ENCODE measurements at places on chromosomes 12 and 14.

DNA sequence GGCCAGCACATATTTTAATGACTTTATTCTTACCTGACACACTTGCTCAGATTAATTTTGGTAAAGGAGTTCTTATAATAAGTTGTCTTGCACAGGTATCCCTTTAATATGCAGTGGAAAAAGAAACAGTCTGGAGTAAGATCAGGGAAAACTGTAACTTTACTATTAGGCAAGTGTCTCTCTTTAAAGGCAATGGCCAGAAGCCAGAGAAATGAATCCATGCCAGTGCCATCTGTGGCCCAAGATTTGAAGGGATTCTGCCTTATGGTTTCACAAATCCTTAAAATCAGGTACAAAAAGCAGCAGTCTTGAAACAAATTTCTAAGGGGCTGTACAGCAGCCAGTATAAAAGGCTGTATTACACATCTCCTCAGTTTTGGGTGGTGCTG is 22.4 kb downstream of the NFYB start:
- no peak for DNase-seq

DNA sequence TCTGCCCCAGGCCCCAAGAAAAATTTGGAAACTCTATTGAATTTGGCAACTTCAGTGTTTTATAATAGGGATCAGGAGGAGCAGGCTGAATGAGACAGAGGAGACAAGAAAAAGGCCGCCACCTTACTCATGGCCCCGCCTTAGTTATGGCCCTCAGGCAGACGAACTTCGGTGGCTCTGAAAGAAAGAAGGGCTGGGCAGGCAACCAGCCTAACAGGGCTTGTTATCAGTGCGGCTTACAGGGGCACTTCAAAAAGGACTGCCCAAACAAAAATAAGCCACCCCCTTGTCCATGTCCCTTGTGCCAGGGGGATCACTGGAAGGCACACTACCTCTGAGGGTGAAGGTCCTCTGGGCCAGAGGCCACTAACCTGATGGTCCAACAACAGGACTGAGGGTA is 146.3 kb upstream of the ATF7IP start:
- no peak for DNase-seq

DNA sequence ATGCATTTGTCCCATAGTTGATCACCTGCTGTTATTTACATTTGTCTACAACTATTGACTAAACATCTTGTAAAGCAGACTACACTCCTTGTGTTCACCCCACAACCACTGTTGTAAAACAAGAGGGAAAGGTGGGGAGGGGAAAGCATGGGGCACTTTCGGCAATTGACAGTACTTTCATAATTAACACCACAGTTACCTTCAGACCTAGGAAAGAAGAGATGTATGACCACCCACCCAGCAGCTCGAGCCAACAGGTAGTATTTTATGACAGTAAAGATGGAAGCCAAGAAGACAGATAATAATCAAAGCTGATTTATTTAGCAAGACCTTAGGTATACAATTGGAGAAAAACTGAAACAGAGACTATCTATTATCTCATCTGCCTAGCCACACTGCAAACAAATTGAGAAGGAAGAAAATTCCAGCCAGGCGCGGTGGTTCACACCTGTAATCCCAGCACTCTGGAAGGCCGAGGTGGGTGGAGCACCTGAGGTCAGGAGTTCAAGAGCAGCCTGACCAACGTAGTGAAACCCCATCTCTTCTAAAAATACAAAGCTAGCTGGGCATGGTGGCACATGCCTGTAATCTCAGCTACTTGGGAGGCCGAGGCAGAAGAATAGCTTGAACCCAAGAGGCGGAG is 11.2 kb downstream of the HECTD4 start:
- DNase-seq, result no peak

DNA sequence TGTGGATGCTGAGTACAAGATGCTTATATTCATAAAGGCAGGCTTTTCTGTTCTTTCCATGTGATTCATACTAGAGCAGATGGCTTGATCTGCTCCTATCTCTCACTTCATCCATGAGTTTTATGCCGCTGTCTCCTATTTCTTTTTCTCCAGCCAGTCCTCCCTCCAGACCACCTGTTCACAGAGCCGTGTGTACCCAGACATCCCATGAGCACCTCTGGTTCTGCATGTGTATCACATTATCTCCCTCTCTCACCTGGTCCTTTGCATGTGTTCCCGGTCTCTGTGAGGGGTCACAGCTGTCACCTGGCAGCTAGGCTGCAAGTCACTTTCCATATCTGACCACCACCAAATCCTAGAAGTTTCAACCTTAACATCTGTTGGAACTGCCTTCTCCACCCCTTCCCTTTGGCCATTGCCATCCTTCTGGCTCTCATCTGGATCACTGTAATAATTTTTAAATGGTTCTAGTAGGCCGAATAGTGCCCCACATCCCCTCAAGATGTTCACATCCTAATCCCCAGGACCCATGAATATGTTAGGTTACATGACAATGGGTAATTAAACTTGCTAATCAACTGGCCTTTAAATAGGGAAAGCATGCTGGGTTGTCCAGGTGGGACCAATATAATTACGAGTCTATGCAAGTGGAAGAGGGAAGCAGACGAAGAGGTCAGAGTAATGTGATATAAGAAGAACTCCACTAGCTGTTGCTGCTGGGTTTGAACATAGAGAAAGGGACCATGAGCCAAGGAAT is 168.1 kb downstream of the SNAPC1 start:
- DNase-seq, result no peak

DNA sequence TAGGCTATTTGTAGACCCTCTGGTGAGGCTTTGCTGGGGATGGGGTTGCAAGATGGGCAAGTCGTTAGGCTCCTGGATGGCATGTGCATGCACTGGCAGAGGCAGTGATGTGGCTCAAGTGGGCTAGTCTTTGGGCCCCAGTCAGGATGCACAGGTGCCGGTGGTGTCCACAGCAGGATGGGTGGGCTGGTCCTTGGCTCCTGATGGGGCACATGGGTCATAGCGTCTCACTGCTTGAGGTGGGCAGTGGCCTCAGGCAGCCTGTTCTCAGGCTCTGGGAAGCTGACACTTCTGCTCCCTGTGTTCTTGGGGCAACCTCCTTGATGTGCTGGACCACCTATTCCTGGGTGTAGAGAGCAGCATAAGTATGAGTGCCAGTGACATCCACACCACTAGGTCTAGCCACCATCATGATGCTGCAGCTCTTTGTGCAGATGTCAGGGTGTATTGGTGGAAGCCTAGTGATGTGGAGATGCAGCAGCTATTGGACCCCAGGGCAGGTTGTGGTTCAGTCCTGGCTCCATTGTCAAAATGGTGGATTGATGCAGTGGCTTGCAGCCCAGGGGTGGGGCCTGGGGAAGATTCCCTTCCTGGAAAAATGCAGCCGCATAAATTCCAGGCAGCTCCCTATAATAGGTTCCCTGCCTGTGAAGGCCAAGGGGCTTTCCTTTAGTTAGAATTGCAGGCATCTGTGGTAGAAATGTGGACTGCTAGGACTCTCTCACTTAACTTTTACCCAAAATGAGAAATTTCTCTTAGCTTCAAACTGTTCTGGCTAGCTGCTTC is 742.5 kb upstream of the MDGA2 start:
- DNase-seq, result no peak

DNA sequence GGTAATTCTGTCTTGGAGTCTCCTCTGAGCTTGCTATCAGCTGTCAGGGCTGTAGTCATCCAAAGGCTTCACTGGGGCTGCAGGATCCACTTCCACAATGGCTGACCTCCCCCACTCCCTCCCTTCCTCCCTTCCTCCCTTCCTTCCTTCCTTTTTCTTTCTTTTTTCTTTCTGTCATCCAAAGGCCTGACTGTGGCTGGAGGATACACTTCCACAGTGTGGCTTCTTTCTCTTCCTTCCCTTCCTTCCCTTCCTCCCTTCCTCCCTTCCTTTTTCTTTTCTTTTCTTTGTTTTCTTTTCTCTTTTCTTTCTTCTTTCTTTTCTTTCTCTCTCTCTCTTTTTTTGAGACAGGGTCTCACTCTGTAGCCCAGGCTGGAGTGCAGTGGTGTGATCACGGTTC is 30.6 kb downstream of the ARF6 start:
- DNase-seq, result no peak

GRCh38 chr14:37279818-37280217 is 82.1 kb downstream of the MIPOL1 start:
- no peak for DNase-seq

GRCh38 chr14:102565959-102566358 is 26.5 kb upstream of the RCOR1 start:
- no peak for DNase-seq

Data from activated T-helper 2 cell treated with anti-CD3 and anti-CD28 coated beads, Interferon-gamma antibody, Interleukin-2, Interleukin-4, amounts not matched to agents 10 μg/mL and 5 μg/mL and 100 μg/mL, durations not matched to agents 14 hours and 24 hours and 36 hours (primary cell).